Activated T-cell treated with anti-CD3 and anti-CD28 coated beads, Interleukin-2, amount 50 U/mL, for 72 hours (primary cell): ENCODE measurements at places on chromosomes 4 and X. TPM values are rescaled to one million over a fixed set of nuclear protein-coding genes. Genes with fewer than 3 reads are reported as not detected.

CSAG3 gene
- 1.3 TPM for total RNA-seq

ANK2 gene
- total RNA-seq, result 6.6 TPM

DGKK gene
- not detected for total RNA-seq

BGN gene
- total RNA-seq, result not detected

RGN gene
- not detected for total RNA-seq

MAGEA3 gene
- not detected for total RNA-seq

GPR82 gene
- 0.19 TPM for total RNA-seq
